ENCODE measurements at places on chromosomes 6 and 20.

- DNase-seq = no peak
These were observed 1.4 kb downstream of the UNC93A start for GRCh38 chr6:167292301-167293087.

GRCh38 chr6:56536536-56536935 lies 106.2 kb downstream of the DST start:
- DNase-seq = no peak

GRCh38 chr6:149242883-149243282 lies 74.6 kb upstream of the TAB2 start:
- DNase-seq = no peak

GRCh38 chr6:6970851-6971250 lies 136.9 kb upstream of the RREB1 start:
- no peak for DNase-seq

- DNase-seq = no peak
These were observed 650.7 kb downstream of the KIF16B start for GRCh38 chr20:15922556-15922955.

DNA sequence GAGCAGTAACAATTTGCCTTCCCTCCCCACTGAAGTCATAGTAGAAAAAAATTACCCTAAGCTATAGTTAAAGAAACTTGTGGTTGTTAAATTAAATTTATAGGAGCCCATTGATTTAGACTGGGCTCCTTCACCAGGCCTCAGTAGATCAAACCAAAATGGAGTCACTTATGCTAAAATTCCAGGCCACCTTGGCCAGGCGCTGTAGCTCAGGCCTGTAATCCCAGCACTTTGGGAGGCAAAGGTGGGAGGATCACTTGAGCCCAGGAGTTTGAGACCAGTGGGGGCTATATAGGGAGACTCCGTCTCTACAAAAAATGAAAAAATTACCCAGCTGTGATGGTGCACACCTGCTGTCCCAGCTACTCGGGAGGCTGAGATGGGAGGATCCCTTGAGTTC lies 15.0 kb upstream of the GMNN start:
- DNase-seq = no peak

- DNase-seq = no peak
These were observed 5.5 kb upstream of the AIG1 start for GRCh38 chr6:143055213-143055612.

- DNase-seq = no peak
These were observed 184.4 kb upstream of the RNF217 start for GRCh38 chr6:124777863-124778262.

GRCh38 chr6:54655162-54655561 lies 191.4 kb upstream of the FAM83B start:
- DNase-seq = no peak

DNA sequence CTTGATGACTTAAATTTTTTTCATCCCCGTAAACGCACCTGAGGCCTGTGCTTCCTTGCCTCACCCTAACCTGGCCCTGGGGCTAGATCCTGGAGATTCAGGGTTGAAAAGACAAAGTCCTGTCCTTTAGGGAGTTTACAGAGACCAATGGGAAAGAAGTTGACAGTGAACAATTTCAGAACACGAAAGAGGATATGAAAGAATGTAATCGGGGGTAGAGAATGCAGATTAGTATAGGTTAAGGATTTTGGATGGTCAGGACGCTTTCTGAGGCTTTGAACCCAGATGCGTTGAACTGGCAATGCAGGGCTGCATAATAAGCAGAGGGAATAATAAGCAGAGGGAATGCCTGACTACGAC lies 1.7 kb upstream of the FBXO5 start:
- DNase-seq = no peak

- DNase-seq = no peak
These were observed 167.2 kb upstream of the MAP3K7 start for GRCh38 chr6:90753820-90754643.

DNA sequence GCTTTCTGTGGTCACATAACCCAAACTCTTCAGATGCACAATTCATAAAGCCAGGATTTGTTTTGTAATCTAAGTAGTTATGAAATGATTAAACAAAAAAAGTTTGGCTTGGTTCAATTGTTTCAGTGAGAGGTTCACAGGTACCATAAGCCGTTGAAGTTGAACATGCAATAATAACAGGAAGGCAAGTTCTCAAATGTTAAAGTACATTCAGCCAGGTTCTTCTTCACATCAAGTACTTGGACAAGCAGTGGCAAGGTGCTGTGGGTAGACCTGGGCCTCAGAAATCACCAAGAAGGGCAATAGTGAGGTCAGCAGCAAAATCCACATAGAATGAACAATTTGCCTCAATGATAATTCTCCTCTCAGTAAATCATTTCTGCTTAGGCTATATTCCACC lies 175.5 kb downstream of the EPM2A start:
- DNase-seq = no peak

DNA sequence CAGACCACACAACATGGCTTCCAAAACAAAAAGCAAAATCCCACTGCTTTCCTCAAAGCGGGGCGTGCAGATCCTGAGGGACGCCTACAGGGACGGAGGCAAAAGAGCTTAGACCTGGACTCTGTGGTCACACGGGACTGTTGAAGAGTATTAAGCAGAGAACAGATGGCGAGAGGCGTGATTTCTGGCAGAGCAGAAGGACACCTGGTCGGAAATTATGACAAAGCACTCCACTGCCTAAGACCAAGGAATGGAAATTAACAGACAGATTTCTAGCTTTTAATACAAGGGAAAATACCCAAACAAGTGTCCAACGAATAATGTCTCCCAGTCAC lies 15.4 kb downstream of the CST7 start:
- no peak for DNase-seq

GRCh38 chr6:169726963-169727362 lies 2.7 kb upstream of the PHF10 start:
- DNase-seq = no peak

Data from stimulated activated CD4-positive, alpha-beta T cell treated with anti-CD3 and anti-CD28 coated beads, TNF-alpha, amount 100 ng/mL, for 24 hours (primary cell).